Stimulated activated CD4-positive, alpha-beta T cell treated with anti-CD3 and anti-CD28 coated beads, Interleukin-1b, Interleukin-23, amount 100 ng/mL, for 4 hours (primary cell): ENCODE measurements at places on chromosomes 3 and 15.

DNA sequence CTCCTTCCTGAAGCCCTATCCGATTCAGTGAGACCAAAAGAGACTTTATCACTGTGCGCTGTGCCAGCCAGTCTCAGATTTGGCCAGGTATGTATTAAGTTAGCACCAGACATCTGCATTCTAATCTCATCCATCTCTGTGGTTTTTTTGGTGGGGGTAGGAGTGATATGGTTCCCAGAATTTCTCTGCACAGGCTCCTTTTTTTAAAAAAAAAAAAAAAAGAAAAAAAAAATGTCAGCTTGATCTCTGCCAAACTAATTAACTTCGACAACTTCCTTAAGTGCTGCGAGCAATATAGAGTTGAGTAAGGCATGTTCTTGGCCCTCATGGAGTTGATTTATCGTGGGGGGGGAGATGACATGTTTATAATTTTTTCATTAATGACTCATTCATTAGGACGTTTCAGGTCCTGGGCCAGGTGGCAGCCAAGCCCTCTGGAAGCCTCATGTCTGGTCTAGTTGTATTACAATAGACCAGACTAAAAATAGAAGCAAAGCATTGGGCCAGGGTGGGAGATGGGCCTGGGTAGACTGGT is 12.9 kb downstream of the SLCO3A1 start:
- no peak for DNase-seq

- DNase-seq = no peak
These were observed 145.1 kb downstream of the LSAMP start for GRCh38 chr3:116300226-116300625.

GRCh38 chr15:95018888-95019545 is 787.7 kb downstream of the MCTP2 start:
- no peak for DNase-seq

DNA sequence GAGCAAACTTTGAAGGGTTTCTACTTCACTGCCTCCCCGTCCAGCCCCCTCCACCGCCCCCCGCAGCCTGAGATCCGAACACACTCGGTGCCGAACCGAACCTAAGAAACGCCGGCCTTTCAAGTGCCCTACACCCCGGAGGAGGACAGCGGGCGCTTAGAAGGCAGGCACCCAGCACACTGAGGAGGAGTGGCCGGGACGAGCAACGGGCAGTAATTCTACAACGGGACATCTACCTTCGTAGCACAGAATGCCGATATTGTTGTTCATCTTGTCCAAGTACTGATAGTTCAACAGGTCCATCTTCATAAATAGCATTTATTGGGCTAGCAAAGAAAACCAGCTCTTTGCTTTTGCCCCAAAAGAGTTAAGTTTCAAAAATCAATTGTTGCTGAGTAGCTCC is 513 bp downstream of the VGLL4 start:
- DNase-seq = no peak

DNA sequence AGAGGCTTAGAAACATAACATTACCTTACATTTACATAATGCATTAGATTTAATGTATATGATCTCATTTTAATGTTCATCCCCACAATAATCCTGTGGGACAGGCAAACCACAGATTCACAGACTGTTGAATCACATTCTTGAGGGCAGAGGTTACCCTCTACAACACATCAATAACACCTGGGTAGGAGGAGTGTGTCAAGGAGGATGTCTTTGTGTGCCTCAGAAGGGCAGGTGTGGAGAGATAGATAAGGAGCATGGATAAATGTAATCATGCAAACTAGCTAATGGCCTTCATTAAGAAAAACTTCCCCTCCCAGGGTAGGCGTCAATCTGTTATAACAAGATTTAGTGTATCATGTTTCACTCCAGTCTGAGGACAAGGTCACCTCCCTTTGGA is 12.9 kb upstream of the MB21D2 start:
- DNase-seq = no peak

- no peak for DNase-seq
These were observed 251.6 kb downstream of the XXYLT1 start for GRCh38 chr3:195019335-195019734.
